ENCODE measurements at places on chromosomes 12 and 14.

DNA sequence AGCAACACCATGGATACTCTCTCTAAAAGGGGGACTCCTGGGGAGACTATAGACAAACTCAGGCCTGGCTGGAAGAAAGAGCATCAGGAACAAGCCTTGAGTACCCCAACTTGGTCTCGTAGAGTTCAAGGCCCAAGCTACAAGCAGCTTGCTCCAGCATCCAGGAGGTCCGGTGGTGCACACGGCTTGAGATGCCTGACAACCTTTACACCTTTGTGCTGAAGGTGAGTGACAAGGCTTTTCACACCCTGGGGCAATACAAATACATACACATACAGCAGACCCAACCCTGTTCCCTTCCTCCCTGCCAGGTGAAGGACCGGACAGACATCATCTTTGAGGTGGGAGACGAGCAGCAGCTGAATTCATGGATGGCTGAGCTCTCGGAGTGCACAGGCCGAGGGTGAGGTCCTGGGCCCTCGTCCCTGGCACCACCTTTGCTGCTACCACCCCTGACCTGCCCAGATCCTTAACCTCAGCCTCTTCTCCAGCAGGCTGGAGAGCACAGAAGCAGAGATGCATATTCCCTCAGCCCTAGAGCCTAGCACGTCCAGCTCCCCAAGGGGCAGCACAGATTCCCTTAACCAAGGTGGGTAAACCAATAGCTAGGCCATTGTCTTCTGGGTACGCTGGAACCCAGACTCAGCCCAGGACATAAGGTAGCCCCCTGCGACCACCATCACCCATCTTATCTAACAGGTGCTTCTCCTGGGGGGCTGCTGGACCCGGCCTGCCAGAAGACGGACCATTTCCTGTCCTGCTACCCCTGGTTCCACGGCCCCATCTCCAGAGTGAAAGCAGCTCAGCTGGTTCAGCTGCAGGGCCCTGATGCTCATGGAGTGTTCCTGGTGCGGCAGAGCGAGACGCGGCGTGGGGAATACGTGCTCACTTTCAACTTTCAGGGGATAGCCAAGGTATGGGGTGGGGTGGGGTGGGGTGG lies 41.2 kb downstream of the SH2B3 start:
- DNase-seq, result peak; percentile 39

- DNase-seq, result no peak
These were observed 142.8 kb downstream of the PAWR start for GRCh38 chr12:79547735-79548609.

- no peak for DNase-seq
These were observed 821.8 kb downstream of the GALC start for GRCh38 chr14:87171141-87171540.

DNA sequence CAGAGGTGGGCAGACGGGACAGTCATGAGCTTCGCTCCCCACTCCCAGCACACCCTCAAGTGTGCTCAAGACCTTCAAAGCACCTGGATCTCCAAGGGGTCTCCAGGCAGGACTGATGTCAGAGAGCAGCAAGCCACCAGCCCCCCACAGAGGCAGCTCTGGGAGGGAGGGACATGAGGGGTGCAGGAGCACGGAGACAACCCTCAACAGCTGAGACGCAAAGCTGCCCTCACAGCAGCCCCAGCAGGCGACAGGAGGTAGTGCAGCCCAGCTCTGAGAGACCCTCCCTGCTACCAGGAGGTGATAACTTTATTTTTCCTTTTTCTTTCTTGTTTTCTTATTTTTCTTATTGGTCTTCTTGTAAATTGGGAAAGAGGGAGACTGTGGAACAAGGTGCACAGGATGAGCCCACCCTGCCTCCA lies 17.9 kb downstream of the SIVA1 start:
- no peak for DNase-seq

GRCh38 chr14:34843011-34843554 lies 32.1 kb downstream of the BAZ1A start:
- no peak for DNase-seq

DNA sequence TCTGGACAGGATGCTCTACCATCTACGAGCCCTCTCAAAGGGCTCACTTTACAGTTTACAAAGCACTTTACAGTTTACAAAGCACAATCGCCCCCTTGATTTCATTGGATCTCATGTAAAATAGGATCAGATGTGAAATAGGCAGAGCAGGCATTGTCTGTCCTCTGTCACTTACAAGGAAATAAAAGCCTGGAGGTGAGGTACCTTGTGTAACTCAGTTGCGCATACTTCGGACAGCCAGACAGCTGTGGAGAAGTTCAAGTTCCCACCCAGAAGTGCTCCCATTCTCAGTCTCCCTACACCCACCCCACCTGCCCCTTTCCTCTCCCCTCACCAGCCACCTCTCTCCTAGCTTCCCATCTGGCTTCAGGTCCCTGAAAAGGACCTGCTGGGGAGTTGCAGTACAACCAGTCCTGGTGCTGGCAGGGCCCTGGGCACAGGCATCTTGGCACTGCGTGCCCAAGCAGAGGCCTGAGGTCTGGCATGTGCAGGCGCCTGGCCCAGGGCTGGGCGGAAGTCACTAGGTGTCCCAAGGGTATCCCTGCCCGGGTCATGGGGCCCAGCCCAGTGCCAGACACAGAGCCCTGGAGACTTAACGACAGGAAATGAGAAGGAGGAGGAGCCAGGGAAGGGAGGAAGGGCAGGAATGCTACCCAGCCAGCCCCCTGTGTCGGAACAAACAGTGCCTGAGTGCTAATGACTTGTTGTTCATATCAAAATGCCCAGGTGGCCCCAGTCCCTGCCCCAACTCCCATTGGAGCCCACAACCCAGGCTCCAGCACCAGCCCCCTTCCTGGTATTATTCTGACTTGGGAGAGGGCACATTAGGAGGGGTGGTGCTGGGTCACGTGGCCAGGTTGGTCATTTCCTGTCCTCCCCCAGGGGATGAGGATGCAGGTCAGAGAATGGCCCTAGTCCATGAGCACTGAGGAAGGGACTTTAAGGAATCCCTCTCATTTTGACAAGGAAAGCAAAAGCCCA lies 5.4 kb downstream of the RAPGEF3 start:
- DNase-seq, result peak; percentile 93

DNA sequence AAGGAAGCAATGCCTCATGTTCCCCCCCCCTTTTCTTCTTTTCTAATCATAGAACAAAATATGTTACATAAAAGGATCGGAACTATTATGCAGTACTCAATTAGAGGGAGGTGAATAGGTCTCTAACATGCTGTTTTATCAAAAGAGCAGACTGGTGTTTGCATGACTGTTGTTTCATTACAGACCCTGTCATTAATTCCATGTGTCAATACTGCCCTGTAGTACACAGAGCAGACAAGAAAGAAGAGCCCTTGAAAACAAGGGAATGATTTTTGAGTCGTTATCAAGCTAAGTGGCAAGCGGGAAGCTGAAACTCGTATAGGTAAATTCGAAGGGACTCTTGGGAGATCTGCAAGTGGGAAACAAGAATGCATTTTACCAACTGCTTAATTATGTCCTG lies 76.9 kb upstream of the TMEM263 start:
- DNase-seq, result no peak
